Stimulated activated CD8-positive, alpha-beta memory T cell treated with anti-CD3 and anti-CD28 coated beads, Interleukin-7, amount 100 ng/mL, for 4 hours (primary cell): ENCODE measurements at places on chromosomes 7 and 10.

DNA sequence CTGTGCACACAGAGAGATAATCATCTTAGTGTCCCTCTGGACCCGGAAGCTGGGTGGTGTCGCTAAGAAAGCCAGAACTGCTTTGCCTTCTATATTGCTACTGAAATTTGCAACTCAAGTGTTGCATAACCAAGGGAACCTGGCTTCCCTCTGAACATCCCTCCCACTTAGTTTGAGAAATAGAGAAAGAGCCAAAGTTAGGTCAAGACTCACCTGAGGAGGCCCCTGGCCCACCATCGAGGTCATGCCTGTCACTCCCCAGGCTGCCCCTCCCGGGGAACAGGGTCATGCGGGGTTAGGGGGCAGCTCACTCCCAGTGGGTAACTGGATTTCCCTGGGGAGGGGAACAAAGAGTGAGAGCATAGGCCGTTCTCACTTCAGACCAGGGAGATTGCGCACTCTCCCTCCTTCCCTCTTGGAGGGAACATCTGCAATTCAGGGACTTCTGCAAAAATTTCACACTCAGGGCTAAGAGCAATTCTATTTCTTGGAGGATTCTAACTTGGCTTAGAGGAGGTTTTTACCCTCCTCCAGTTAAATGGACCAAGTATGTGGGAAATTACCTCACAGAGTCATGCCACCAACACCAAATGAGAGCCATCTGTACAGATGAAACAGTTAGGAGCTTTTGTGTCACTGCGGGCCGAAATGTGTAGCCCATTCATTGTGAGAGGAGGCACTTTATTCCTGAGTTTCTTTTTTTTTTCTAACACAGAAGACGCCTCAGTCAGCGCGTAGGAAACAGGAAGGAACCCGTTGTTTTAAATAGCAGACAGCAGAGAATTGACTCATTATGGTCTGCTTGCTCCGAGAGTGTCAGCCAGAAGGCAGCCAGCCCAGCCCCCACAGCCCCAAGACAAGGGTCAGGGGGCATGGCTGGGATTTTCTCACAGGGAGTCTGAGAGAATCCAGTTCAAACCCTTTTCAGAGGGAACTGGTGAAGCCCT, 221.3 kb downstream of the ARHGAP12 start:
- DNase-seq, result no peak

GRCh38 chr7:36244429-36244828, 91.4 kb downstream of the EEPD1 start:
- DNase-seq, result no peak

GRCh38 chr10:114674346-114674745, 16.3 kb upstream of the ABLIM1 start:
- DNase-seq, result no peak

DNA sequence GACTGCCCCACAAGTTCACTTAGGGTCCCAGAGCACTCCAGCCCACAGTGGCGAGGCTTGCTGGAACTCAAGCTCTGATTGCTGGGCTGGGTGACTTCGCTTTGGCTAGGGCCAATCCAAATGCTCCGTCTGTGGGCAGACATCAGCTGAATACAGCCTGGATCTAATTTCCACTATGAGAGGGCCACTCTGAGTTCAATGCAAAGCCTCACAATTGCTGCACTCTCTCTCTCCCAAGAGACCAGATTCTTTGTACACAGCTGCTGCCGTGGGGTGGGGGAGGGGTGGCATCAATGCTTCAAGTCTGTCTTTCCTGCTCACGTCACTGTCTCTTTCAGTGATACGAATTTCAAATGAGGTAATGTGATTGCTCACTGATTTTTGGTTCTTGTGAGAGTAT, 47.3 kb upstream of the BPGM start:
- no peak for DNase-seq

DNA sequence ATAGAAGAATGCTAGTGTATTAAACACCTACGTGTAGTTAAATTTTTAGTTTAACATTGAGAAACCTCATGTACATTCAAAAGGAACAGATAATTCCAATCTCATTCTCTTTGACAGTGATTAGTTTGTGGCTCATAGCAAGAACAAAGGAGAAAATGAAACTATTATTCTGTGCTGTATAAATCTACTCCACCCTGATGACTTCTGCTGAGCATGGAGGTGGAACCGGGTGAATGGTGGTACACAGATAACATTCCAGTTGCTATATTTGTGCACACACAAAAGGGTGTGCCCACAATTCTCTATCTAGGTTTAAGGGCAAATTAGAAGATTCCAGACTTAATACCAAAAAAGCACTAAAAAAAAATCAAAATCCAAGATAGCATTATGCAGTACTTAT, 17.0 kb upstream of the RALA start:
- DNase-seq, result no peak

DNA sequence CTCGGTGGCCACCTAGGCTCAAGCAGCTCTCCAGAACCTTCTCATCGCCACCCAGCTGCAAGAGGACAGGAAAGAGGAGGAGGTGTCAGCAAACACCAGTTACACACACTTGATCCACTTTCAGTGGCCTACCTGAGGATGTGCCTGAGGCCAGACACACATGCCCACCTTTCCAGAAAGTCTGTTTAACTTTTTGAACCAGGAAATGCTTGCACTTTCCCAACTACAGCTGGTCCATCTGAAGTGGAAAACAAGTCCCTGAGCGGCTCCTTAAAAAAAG, 15.7 kb upstream of the CYREN start:
- DNase-seq, result no peak

GRCh38 chr10:69685802-69686585, 55.9 kb downstream of the FAM241B start:
- no peak for DNase-seq

GRCh38 chr7:134855442-134855841, 76.0 kb downstream of the CALD1 start:
- no peak for DNase-seq

GRCh38 chr7:35734001-35734483, 39.1 kb upstream of the HERPUD2 start:
- DNase-seq, result no peak

DNA sequence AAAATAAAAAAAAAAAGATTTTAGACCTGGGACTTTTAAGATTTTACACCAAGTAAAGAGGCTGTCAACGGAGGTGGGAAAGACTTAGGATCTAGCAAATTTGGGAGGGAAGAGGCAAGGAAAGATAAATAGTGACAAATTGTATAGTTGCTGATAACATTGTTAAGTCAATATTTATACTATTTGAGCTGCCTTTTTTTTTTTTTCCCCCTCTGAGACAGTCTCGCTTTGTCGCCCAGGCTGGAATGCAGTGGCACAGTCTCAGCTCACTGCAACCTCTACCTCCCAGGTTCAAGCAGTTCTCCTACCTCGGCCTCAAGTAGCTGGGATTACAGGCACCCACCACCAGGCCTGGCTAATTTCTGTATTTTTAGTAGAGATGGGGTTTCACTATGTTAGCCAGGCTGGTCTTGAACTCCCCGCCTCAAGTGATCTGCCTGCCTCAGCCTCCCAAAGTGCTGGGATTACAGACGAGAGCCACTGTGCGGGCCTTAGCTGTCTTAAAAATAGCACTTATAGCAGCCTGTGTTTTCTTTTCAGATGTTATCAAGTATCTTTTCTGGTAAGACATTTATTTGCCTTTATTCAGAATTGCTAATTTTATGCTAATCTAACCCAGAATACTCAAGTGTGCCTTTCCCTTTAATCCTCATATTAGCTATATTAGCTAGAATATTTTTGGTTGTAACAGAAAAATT, 94.5 kb downstream of the MMRN2 start:
- no peak for DNase-seq

DNA sequence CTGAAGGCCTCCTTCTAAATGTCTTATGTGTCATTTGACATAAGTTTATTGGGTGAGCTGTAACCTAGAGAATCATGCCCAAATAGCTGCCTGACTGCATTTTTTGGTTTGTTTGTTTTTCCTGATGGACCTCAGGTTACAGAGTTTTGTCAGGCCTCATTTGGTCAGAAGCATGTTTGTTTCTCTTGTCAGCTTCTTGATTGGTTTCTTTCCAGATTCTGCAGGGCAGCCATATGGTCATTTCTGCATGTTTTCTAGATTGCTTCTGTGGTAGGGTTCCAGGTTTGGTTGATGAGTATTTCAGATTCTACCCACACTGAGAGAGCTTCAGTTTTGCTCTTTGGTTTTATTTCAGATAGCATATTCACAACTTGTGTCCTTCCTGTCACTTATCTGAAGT, 28.0 kb downstream of the GLCCI1 start:
- no peak for DNase-seq

DNA sequence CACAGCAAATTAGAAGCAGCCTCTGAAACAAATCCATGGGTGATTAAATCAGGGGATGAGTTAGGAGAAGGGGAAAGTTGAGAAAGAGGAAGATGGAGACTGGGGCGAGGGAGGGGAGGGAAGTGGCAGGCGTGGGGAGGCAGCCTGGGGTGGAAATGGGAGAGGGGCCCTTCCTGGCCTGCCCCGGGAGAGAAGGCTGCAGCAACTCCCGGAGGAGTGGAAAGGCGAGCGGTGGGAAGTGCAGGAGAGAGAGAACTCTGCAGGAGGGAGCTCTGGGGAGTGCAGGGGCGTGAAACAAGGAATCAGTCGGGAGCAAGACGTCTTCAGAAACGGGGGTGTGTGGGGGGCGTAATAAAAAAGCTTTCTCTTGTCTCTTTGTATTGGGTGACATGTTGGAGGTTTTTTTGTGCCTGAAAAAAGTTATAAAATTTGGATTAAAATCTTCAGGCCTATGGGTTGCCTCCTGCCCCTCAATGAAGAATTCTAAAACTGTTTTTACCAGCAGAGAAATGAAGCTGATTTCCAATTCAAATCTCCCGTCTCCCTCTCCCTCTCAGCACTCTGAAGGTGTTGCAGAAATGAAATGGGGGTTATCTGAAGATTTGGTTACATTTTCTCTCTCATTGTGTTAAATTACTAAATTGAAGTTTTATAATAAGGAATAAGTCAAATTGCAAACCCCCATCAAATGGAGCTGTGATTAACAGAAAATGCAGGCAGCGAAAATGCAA, 4.7 kb upstream of the UNCX start:
- DNase-seq, result no peak

DNA sequence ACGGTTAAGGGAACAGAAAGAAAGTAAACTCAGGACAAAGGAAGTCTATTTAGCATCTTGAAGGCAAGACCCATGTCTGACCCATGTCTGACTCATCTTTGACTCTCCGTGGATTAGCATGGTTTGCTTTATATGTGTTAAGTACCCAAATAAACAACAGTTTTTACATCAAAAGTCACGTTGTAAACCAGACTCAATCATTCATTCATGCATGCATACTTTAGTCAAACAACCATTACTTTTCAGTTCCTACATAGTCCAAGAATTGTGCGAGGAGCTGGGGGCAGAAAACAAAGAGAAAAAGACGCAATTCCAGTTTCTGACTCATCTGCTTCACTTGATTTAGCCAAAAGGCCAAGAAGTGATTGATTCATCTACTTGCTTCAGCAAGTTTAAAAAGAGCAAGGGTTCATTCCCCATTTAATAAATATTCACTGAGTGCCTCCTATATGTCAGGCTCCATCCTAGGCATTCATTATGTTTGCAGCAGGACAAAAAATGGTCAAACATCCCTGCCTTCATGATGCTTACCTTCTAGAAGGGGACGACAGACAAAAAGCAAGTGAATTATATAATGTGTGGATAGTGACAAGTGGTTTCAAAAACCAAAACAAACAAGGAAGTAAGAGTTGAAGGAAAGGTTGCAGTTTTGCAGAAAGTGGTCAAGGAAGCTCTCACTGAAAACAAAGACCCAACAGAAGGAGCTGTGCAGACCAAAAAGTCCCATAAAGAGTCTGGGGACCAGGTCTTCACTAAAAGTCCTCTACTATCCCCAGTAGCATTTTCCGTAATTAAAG, 116.2 kb downstream of the FAM107B start:
- no peak for DNase-seq

DNA sequence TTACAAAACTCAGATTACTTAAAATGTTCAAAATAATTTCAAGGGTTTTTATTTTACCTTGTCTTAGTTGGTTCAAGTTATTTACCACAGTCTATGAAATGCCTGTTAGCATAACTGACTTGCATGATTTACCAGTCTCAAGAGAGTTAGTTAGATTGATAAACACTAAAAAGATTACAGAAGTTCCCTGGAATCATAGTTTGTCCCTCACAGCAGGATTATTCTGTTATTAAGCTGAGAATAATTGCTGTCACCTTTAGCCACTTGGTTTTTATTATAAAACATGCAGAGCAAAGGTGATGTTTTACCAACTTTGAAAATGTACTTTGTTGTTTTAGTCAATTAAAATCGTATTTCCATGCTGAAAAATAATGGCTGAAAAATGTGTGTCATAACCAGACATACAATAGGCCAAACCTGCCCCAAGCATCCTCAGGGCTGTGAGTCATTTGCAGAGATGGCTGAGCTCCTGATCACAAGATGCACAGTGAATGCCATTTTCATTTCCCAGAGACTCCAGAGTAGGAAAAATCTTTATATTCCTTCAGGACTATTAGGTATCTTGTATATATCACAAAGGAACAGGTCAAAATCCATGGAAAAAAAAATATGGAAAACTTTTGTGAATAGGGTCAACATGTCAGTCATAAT, 87.8 kb upstream of the DKK1 start:
- no peak for DNase-seq

- no peak for DNase-seq
Measured at GRCh38 chr10:85293483-85293882, 965.1 kb downstream of the CCSER2 start.

DNA sequence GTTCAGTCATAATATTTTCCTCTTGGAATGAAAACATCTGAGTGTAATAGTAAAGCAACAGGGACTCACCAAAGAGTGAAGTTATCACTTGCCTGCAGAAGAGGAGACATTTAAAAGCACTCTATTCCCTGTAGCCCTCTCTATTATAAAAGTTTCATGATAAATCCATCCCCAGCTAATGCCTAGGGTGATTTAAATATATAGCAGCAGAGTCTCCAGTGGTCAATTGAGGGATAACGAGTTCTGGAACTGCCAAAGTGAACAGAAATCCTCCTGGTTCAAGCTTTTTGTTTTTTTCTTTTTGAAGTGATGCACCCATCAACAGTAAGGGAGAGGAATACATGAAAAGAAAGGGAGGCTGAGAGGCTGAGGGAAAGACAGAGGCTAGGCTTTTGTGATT, 87.3 kb downstream of the EVX1 start:
- no peak for DNase-seq

DNA sequence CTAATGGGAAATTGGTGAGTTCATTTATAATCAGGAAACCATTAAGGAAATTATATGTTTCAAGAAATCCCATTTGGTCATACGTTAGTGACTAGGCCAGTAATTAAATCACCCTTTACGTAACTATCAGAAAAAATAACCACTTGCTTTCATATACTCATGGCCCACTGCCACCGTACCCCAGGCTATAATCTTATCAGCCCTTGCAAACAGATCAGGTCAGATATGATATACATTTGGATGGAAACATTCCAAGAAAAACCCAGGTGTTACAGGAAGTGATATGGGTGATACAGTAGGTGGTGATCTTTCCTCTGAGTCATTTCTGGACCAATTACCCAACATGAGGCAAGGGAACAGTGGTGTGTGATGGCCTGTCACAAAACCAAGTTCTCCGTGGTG, 481.0 kb upstream of the SEMA3A start:
- DNase-seq, result no peak
